ENCODE measurements at places on chromosomes 1 and 21.

GRCh38 chr21:42248783-42249597 lies 30.1 kb downstream of the ABCG1 start:
- no peak for DNase-seq

DNA sequence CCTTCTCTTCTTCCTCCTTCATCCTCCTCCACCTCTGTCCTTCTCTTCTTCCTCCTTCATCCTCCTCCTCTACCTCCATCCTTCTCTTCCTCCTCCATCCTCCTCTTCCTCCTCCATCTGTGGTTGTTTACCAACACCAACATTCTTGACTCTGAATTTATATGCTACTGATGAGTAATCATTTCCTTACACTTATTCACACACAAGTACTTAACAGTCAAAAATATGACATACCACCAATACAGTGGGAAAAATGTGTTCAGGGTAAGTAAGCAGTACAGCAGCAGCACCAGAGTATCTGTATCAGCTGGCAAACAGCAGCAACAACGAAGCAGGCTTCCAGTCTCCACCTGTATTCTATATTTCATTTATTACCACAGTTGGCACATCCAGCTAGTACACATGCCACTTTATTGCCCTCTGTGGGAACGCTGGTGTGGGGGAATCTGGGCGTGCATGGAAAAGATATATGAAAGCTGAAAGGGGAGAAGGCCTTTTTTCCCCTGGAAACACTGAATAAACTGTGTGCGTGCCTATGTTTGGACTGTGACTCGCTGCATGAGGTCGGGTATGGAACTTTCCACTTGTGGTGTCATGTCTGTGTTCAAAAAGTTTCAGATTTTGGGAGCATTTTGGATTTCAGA lies 16.0 kb downstream of the ADSS2 start:
- DNase-seq = peak; percentile 82

DNA sequence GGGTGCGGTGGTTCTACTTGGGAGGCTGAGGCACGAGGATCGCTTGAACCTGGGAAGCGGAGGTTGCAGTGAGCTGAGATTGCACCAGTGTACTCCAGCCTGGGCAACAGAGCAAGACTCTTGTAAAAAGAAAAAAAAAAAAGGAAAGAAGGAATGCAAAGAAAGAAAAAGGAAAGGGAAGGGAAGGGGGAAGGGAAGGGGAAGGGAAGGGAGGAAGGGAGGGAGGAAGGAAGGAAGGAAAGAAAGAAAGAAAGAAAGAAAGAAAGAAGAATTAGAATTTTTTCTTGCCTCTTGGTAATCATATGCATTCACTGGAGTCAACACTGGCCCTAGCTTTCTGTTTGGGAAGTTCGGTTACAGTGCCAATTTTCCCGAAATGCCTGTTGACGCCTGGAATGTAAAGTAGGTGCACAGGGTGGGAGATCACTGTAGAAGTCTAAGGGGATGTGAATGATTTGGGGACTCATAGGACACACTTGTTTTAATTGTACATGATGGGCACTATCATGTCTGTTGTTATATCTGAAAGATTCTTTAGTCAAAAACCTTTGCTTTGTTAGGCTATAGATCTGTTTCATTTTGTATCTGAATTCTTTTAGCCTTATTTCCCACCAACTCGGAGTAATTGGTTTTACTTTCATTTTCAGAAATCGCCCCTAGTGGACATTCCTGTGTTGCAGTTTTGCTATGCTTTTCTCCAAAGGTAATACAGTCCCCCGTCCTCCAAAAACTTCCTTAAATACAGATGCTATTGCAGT lies 59.8 kb upstream of the MORC3 start:
- peak; percentile 59 for DNase-seq

GRCh38 chr1:86933562-86934377 lies 19.3 kb downstream of the HS2ST1 start:
- no peak for DNase-seq

GRCh38 chr1:199857108-199857507 lies 170.4 kb upstream of the NR5A2 start:
- no peak for DNase-seq

DNA sequence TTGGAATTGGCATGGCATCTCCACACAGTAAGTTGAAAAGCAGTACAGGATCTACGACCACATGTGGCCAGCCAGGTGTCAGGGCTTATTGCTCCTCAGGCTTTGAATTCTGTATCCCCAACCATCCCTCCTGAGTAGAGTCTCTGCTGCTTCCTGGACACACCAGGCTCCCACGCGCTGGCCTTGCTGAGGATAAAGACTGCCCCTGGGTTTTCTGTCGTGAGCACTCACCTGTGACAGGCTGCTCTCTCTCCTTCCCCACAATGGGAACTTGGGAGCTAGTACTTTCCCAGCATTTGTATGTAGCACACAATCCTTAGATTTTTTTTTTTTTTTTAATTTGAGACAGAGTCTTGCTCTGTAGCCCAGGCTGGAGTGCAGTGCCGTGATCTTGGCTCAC lies 33.6 kb downstream of the PBX1 start:
- DNase-seq = no peak

- no peak for DNase-seq
These were observed 23.7 kb downstream of the RGS2 start for GRCh38 chr1:192832492-192832891.

GRCh38 chr1:183019860-183020259 lies 3.4 kb upstream of the LAMC1 start:
- no peak for DNase-seq

- no peak for DNase-seq
These were observed 32.5 kb downstream of the RHOU start for GRCh38 chr1:228767636-228768354.

DNA sequence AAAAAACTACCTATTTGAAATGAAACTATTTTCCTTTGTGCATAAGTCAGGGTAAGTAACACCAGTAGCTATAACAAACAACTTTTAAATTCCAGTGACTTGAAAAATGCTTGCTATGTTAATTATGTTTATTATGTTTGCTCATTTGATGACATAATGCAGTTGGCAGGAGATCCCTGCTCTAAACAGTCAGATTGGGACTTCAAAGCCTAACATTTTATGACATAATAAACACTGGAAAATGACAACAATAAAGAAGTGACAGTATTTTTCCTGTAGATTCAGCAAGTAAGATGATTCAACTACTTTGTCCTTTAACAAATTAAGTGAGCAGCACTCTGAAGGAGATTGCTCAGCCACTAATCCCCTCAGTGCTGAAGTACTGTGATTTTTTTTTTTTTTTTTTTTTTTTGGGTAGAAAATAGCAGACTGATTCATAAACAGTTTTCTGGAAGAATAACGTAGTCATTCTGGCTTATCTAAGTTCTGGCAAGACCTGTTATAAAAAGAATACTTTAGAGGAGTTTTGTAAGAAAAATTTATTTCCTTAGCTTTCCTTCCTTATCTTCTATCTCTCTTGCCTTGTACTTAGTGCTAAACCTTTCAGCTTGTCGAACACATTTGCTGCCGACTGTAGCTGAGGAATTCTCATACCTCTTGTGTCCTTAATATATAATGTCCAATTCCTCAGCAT lies 207.2 kb downstream of the PTGER3 start:
- DNase-seq = peak; percentile 3

DNA sequence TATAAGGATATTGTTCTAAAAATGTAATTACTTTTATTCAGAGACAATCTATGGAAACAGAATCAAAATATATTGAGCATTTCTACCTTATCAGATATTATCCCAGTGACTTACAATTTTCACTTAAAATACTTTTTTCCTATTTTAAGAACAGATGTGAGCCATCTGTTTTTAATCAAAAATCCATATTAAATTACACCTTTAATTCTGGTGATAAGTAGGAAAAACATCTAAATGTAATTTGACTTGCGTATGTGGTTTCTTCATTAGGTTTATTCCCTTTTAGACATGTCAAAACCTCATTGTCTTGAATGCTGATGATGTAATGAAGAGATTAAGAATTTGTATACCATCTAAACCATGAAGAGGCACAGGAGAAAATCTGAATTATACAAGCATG lies 1118.8 kb upstream of the TMPRSS15 start:
- no peak for DNase-seq

DNA sequence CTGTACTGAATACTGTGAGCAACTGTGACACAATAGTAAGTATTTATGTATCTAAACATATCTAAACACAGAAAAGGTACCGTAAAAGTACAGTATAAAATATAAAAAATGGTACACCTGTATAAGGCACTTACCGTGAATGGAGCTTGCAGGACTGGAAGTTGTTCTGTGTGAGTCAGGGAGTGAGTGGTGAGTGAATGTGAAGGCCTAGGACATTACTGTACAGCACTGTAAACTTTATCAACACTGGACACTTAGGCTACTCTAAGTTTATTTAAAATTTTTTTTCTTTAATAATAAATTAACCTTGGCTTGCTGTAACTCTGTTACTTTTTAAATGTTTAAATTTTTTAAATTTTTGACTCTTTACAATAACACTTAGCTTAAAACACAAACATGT lies 24.5 kb upstream of the SHCBP1L start:
- no peak for DNase-seq

GRCh38 chr1:26053718-26054560 lies 8.0 kb upstream of the SLC30A2 start:
- no peak for DNase-seq

DNA sequence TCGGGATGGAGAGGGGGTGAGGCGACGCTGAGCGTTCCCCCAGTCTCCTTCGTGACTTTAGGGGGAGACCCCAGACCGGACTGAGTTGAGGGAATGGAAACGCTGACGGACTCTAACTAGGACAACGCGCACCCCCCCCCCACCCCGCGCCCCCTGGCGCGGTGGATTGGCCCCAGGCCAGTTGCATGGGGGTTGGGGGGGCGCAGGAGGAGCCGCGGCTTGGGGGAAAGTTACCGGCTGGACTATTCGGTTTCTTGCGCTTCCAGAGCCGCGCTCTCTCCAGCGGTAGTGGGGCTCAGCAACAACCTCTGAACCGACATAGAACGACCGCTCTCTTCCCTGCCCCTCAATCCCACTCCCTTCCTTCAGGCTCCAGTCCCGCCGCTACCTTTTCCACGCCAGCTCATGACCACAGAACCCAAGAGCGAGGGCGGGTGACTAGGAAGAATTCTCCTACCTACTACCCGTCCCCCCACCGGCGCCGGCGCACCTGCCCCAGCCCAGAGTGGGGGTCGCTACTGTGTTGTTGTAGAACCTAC lies 694 bp downstream of the ZBTB7B start:
- no peak for DNase-seq

DNA sequence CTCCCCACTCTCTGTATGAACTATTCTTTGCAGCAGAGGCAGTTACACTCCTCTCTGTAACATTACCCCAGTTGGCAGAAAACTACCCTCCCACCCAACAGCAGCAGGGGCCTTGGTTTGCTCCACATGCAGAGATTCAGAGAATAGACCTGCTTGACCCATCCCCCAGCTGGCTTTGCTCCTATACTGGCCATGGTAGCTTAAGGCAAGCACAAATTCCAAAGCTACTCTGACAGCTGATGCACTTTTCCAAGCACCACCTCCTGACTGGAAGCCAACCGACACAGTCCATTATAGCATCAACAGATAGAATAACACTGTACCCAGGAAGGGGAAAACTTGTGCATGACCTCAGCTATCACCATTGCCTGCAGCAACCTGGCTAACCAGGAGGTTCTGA lies 846.5 kb upstream of the NCAM2 start:
- no peak for DNase-seq

DNA sequence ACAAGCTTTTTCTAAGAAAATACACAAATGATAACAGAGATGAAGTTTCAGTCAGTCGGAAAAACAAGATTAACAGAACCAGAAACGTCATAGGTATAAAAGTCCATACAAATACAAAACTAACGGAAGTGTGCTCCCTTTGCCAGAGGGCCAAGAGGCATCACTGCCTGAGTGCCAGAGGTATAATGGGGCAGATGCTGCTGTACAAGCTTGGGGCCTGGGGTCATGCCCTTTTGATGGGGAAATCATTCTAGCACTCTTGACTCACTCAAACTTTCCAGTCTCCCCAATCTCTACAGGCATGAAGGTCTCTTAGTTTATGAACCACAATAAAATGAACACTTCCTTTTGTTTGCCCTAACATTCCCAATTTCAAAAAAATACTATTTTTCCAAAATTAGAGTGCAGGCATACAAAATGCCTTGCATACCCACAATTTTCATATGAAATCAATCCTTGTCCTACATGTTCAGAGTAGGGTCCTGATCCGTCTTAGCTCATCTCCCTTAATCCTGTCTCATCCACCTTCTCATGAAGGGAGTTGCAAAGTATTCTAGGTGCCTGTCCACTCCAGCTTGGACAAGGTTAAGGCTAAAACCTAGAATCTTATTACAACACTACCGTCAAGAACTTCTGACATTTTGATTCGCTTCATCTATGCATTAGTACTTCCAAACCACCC lies 1.5 kb downstream of the RPL22 start:
- DNase-seq = no peak

- DNase-seq = no peak
These were observed 113.6 kb upstream of the TIAM1 start for GRCh38 chr21:31457675-31458074.

- no peak for DNase-seq
These were observed 527 bp downstream of the MACO1 start for GRCh38 chr1:25430967-25431881.

- no peak for DNase-seq
These were observed 52.7 kb upstream of the PLA2G4A start for GRCh38 chr1:186775881-186776560.

GRCh38 chr1:3598051-3598491 lies 13.2 kb downstream of the MEGF6 start:
- DNase-seq = no peak

- no peak for DNase-seq
These were observed 269.4 kb downstream of the PTPRU start for GRCh38 chr1:29505532-29506220.

GRCh38 chr1:25800703-25801377 lies 847 bp downstream of the SELENON start:
- no peak for DNase-seq

DNA sequence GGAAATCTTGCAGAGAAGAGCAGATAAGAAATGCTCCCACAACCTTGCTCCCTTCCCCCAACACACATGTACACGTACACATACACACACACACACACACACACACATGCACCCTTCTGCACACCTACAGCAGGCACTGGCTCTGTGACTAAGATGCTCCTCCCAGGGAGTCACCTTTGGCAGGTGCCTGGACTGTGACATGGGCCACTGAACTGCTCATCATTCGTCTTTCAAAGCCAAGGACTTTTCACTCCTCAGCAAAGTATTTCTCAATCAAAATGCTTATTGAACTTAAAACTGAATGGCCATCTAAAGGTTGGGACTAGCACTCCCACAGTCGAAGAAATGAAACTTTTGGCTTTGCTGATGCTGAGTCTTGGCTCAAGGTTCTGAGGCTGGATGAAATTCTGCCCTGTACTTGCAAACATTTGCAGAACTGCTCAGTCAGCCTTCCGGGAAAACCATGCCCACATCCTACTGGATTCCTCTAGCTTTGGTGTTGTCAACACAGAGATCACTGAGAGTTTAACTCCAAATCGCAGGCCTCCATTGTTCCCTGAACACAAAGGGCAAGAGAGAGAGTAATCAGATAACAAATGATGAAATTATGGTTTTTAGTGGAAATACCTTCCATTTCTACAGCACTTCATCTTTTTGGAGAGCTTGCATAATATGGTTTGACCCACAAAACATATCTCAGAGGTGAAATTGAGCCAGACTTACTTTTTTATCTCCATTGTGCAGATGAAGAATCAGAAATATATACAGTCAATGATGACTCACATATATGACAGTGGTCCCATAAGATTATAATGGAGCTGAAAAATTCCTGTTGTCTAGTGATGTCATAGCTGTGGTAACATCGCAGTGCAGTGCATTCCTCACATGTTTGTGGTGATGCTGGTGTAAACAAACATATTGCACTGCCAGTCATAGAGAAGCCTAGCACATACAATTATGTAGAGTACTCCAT lies 72.4 kb upstream of the BCAR3 start:
- DNase-seq = peak; percentile 85

- no peak for DNase-seq
These were observed 12.3 kb downstream of the RORC start for GRCh38 chr1:151819227-151819835.

All from stromal cell of bone marrow (primary cell).